ENCODE measurements at places on chromosomes 12 and 14.

- no peak for DNase-seq
Observed at GRCh38 chr12:19191563-19191962, 62.0 kb downstream of the PLEKHA5 start.

DNA sequence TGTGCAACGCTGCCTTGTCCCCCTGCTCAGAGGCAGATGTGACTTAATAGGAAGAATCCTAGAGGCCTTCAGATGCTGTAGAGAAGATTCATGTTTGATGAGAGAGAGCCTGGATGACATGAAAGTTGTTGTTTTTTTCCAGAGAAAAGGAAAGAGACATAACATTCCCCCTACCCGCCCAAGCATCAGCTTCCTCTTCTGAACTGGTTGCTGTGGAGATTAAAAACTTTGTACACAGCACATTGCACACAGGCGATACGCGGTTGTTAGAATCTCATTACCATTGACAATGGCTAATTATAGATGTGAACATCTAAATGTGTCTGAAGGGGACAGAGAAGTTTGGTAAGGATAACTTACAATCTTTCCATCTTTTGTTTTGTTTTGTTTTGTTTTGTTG, 13.6 kb upstream of the ETFBKMT start:
- peak; percentile 21 for DNase-seq

- no peak for DNase-seq
Observed at GRCh38 chr12:64172143-64172970, 49.7 kb downstream of the KICS2 start.

- DNase-seq: no peak
Observed at GRCh38 chr14:29028973-29029582, 262.5 kb downstream of the FOXG1 start.

DNA sequence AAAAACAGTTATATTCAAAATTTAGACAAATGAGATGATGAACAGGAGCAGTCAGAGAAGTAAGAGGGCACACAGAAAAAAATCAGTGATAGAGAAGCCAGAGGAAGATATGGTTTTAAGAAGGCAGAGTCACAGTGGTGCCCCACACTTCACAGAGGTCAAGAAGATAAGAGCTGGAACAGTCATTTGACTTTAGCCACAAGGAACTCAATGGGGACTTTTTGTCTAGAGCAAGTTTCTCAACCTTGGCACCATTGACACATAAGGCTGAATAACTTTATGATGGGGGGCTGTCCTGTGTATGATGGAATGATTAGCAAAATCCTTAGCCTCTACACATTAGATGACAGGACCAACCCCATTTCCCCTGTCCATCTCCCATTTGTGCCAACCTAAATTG, 172.8 kb upstream of the PLEKHG7 start:
- peak; percentile 41 for DNase-seq

- DNase-seq: no peak
Observed at GRCh38 chr14:72547999-72548398, 345.9 kb downstream of the DPF3 start.

GRCh38 chr12:106289196-106289681, 13.3 kb upstream of the TCP11L2 start:
- DNase-seq: no peak

- DNase-seq: peak; percentile 88
Observed at GRCh38 chr14:61478971-61479473, 157.6 kb downstream of the PRKCH start.

- DNase-seq: no peak
Observed at GRCh38 chr12:46470975-46471374, 98.4 kb upstream of the SLC38A2 start.

GRCh38 chr14:71181215-71182003, 274.1 kb downstream of the PCNX1 start:
- no peak for DNase-seq

DNA sequence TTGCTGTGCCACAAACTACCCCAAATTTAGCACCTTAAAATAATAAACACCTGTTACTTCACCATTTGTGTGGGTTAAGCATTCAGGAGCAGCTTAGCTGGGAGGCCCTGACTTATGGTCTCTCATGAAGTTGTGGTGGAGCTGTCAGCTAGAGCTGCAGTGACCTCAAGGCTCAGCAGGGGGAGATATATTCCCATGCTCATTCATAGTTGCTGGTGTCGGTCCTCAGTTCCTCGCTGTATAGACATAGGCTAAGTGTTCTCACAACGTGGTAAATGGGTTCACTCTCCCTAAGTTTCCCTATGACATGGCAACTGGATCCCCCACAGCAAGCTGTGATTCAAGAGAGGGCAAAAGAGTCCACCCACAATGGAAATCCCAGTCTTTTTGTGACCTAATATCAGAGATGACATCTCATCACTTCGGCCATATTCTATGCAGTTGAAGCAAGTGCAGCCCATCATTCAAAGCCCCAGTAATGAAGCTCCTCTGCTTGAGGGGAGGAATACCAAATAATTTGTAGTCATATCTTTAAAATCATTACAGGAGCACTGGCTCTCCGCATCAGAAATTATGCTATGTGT, 41.1 kb downstream of the PRB3 start:
- peak; percentile 24 for DNase-seq

- peak; percentile 55 for DNase-seq
Observed at GRCh38 chr12:26651566-26652188, 181.3 kb downstream of the ITPR2 start.

DNA sequence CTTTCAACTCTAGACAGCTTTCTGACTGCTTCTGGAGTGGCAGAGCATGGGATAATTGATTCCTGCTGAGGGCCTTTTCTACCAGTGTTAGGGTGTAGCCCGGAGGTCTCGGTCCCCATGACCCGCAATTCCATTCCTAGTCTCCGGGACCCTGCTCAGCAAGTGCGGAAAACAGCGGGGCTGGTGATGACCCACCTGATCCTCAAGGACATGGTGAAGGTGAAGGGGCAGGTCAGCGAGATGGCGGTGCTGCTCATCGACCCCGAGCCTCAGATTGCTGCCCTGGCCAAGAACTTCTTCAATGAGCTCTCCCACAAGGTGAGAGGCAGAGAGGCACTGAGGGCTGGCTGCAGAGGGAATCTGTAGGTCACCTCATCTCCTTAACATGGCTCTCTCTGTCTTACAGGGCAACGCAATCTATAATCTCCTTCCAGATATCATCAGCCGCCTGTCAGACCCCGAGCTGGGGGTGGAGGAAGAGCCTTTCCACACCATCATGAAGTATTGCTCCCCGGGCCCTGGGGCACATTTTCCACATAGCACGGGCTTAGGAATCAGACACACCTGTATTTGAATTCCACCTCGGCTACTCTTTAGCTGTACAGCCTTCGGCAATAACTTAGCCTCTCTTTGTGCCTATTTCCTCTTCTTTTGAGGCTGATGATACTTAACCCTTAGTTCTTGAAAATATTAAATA, 5.6 kb upstream of the GAPDH start:
- no peak for DNase-seq

DNA sequence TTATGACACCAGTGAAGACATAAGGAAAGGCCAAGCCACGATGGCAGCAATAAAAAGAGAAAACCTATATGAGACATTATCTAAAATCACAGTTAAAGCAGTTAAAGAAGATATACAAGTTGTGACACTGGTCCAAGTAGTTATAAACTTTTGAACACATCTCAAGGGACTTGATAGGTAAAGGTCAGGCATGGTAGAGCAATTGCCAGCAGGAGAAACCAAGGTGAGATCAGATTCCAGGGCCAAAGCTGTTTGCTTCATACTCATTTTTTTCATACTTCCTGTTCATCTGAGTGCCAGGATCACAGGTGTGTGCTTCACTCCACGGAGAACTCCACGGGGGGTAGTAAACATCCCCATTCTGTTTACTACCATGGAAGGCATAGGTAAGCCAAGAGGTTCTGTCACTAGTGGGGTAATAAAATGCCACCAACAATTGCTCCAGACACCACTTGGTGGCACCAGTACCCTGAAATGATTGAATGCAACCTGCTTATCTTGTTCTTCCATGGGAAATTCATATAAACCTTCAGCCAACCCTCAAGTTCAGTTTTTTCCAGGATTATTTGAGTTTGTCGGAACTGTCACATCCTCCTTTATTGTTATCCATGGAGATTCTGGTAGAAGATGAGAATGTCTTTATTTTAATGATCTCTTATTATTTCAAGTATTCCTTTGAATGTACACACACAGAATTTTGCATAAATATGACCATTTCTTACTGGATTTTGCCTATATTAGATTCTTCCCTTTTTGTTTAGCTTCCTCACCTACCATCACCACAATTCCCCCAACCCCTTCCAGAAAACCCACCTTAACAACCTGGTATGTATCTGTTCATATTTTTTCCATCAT, 59.2 kb upstream of the TSPAN8 start:
- DNase-seq: no peak

DNA sequence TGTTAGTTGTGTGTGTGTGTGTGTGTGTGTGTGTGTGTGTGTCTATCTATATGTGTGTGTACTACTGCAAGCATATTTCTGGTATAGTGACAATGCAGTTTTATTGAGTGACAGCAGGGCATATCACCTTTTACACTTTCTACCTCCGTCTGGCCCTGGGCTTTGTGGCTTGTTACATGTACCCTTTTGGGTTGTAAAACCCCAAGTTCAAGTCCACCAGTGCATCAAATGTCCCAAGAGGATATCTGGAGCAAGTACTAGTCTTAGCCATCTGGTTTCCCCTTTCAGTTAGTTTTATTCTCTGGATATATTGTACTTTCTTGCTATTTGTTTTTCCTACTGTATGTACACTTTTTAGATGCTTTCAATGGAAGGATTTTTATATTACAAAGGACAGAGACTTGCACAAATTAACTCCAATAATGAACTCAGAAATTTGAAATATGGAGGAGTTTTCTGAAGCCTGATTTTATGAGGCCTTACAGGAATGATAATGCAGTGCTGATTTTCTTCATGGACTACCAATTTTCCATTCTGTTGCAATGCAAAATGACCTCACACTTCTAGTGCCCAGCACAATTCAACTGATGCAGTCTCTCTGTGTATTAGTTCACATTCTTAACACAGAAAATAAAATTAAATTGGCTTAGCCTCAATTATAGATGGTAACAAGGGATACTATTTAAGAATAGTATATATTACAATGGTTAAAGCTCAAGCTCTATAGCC, 29.1 kb downstream of the SLC16A7 start:
- peak; percentile 53 for DNase-seq

DNA sequence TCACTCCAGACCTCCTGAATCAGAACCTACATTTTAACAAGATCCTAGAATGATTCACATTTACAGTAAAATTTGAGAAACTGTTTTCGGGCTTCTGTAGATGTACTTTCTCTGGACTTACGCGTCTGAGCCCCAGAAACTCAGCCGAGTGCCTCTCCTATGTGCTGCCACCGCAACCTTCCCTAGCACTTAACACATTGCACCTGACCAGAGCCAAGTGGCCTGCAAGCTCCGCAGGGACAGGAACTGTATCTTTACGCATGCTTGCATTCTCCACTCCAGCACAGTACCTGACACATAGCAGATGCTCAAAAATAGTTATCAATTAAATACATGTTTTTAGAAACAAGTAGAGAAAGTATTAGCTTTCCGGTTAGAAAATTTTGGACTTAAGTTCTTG, 1.2 kb downstream of the SMCO2 start:
- no peak for DNase-seq

- DNase-seq: no peak
Observed at GRCh38 chr12:3641428-3642018, 111.4 kb downstream of the CRACR2A start.

- no peak for DNase-seq
Observed at GRCh38 chr12:110613071-110613770, 708 bp upstream of the TCTN1 start.

GRCh38 chr12:114368685-114369452, 37.1 kb downstream of the TBX5 start:
- DNase-seq: no peak

- no peak for DNase-seq
Observed at GRCh38 chr12:114476159-114476558, 70.2 kb upstream of the TBX5 start.

DNA sequence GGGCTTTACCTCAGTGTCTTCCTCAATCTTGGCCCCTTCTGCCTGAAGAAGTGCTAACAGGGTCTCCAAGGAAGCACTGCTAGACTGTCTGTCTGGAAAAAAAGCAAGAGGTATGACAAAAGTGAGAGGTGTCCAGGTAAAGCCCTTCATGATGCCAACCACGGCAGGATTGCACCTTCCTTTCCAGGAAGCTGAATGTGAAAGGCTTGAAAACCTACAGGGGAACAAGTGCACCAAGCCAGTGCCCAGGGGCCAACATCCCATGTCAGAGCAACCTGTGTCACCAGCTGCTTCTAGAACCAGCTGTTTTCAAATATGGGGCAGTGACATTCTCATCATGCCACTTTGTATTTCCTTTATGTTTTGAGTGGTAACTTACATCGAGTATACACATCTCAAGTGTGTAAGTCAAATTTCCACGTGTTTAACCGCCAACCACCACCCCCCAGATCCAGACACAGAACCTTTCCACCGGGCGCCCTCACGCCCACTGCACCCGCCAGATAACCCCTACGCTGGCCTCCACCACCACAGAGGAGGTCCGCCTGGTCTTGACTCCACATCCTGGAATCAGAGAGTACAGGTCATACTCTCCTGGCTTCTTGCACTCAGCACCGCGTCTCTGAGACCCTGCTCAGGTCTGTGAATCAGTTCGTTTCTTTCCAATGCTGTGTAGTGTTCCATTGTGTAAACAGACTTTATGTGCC, 27.3 kb downstream of the VPS37B start:
- no peak for DNase-seq

DNA sequence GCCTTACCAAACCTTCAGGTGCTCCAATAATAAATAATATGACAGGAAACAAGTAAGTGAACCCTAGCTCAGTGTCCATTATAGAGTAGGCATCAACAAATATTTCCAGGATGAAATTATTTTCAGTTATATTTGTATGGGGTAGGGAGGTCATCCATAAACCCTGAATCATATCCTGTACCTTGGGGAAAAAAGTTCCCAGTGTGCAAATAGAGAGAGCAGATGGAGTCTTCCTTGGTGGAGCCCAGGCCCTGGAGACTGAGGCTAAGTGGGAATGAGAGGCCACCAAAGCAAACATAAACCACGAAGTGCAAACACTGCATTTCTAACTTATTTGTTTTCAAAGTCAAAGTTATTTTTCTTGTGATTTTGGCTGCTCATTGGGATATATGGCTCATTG, 8.5 kb upstream of the ERP27 start:
- no peak for DNase-seq

- no peak for DNase-seq
Observed at GRCh38 chr14:99440278-99440677, 40.4 kb downstream of the SETD3 start.

- DNase-seq: no peak
Observed at GRCh38 chr12:113090740-113091139, 34.2 kb downstream of the DTX1 start.

DNA sequence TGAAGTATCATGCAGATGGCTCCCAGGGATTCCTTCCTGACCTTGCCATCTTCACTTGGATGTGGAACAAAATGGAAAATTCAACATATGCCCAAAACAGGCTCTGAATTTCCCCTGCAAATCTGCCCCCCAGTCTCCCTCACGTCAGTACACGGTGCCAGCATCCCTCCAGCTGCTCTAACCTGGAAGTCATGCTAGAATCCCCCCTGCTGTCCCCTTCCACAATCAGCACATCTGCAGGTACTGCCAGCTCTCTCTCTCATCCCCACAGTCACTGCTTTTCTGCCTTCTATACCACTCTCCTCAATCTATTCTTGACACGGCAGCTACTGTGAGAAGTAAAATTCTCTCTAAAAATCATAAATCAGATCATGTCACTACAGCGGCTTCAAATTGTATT, 21.6 kb downstream of the GALNT6 start:
- no peak for DNase-seq

- DNase-seq: peak; percentile 37
Observed at GRCh38 chr12:2682296-2683251, 112.2 kb upstream of the FKBP4 start.
